Lower lobe of right lung (tissue), 2 donors: ENCODE measurements at places on chromosomes 16 and 17. TPM values are rescaled to one million over a fixed set of nuclear protein-coding genes. Genes with fewer than 3 reads are reported as not detected.

NUFIP2 gene
- 66.2 TPM for total RNA-seq

GRAP gene
- total RNA-seq, result 8.5 TPM

SLC16A6 gene
- 7.5 TPM for total RNA-seq

KPNA2 gene
- 23.4 TPM for total RNA-seq

KRTAP1-3 gene
- total RNA-seq, result not detected

HS3ST3A1 gene
- total RNA-seq, result 0.53 TPM

REXO5 gene
- total RNA-seq, result 4.7 TPM

PDIA2 gene
- not detected for total RNA-seq

SMTNL2 gene
- total RNA-seq, result 6.4 TPM

GOT2 gene
- total RNA-seq, result 50.7 TPM

KCNJ2 gene
- total RNA-seq, result 15.6 TPM

IRF8 gene
- total RNA-seq, result 67.9 TPM

VASN gene
- 17.4 TPM for total RNA-seq

ANKS3 gene
- total RNA-seq, result 20.6 TPM

CHST6 gene
- total RNA-seq, result 2.5 TPM

CFAP97D1 gene
- total RNA-seq, result not detected

CLEC18B gene
- total RNA-seq, result 1.2 TPM

ACSF2 gene
- total RNA-seq, result 70.4 TPM

KRT40 gene
- 0.27 TPM for total RNA-seq

TUBB3 gene
- 2.1 TPM for total RNA-seq

C16orf46 gene
- not detected for total RNA-seq

CCL4 gene
- 11.9 TPM for total RNA-seq

HDAC5 gene
- 59.2 TPM for total RNA-seq

LYRM1 gene
- 23.3 TPM for total RNA-seq

TP53TG3D gene
- 0.77 TPM for total RNA-seq

PERCC1 gene
- not detected for total RNA-seq

SETD1A gene
- total RNA-seq, result 15.0 TPM

KRTAP9-3 gene
- not detected for total RNA-seq
